Adipocyte (in vitro differentiated cells): ENCODE measurements at places on chromosomes 16 and 17.
A peak's percentile ranks its signal among the peaks of the same experiment; 100 is the strongest.

- DNase-seq: no peak
These were observed 6.7 kb upstream of the TBKBP1 start for GRCh38 chr17:47687328-47687690.

DNA sequence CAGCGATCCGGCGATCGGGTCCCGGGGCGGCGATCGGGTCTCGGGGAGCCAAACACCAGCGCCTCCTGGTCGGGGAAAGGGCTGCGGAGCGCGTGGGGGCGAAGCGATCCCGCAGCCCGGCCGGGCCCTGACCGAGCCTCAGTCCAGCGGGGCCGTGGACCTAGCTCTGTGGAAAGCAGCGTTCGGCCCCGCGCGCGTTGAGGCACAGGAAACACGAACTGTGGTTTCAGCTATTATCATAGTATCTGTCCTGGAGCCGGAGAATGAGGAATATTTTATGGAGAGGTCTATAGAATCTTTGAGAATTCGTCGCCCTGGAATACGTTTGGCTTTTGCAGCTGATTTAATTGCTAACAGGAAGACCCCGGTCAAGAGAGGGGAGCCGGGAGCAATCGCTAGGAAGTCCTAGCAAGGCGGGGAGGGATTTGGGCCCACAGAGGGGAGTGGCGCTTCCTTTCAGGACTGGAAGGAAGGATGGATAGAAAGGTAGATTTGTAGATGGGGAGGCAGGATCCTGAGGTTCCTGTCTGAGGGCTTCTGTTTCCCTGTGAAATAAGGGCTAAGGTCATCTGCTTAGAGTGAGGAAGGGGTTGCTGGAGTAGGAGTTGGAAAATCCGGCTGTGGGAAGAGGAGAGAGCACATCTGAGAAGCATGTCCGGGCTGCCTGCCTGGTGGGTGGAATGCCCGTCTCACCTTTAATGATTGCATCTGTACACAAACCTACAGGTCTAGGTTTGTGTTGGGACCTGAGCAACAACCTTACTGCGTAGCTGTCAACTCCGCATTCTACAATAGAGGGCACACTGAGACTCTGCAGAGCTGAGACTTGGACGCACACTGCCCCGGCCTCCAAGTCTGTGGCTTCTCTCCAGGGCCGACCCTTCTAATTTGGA is 770 bp downstream of the CCNF start:
- peak; percentile 67 for DNase-seq

DNA sequence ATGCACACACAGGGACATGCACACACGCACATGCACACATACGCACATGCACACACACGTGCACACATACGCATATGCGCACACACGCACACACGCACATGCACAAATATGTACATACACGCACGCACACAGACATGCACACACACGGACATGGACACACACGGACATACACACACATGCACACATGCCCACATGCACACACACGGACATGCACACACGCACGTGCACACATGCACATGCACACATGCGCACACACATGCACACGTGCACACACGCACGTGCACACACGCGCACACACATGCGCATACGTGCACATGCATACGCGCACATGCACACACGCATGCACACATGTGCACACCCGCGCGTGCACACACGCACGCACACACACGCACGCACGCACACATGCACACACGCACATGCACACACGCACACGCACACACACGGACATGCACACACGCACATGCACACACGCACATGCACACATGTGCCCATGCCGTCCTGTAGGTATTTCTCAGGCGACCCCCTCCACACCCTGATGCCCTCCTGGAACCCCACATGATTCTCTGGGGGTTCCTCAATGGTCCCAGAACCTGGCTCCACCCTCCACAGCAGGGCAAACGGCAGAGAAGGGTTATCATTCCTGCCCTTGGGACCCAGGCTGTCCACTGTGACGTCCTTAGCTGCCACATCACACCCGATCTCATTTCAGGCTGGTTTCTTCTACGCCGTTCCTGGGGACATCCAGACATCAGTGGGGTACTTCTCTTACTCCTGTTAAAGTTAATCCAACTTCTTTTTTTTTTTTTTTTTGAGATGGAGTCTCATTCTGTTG is 9.6 kb upstream of the RBFOX3 start:
- DNase-seq: no peak

DNA sequence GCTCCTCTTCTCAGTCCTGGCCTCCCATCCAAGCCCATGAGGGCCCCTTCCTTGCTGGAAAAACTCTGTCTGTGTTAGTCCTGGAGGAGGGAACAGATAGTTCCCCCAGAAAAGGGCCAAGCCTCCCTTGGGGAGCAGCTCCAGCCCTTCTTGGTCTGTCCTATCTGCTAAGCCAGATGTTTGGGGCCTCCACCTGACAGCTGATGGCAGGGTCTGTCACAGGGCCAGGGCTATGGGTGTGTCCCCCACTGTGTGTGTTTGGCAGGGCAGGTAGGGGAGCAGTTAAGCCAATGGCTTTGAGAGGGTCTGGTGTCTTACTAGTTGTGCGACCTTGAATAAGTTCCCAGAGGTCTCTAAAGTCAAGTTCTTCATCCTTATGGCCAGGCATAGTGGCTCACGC is 13.6 kb upstream of the SLC4A1 start:
- DNase-seq: no peak

DNA sequence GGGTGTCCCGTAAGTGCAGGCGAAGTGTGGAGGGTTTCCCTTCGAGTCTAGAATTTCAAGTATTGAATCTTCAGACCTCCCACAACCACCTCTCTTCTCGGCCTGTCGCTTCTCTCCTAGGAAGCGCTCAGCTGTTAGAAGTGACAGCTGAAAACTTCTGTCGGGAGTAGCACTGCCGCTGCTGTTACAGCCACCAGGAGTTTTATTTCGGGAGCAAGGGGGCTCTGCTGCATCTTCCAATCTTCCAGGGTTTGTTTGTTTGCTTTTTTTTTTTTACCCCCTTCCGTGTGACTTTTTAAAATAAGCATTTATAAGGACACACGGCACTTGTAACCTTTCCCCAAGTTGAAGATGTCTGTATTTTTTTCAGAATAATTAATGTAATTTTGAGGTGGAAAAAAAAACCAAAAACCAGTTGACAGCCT is 767 bp downstream of the RPS6KB1 start:
- DNase-seq: peak; percentile 55

DNA sequence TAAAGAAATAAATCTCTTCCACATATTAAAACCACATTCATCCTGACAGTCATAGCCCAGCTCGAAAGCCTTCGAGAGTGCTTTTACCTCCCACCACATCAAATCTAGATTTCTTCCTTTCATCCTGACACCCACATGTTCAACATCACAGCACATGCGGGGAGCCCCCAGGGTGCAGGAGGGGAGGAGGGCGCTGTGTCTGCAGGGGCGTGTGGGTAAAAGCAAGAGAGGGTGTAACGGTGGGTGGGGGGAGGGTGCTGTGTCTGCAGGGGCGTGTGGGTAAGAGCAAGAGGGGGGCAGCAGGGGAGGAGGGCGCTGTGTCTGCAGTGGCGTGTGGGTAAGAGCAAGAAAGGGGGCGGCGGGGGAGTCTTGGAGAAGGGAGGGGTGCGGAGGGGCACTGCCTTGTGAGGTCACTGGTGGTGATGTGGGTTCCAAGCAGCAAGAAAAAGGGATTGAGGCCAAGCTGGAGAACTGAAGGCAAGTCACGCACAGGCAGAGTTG is 34.7 kb downstream of the ADCY9 start:
- peak; percentile 64 for DNase-seq

DNA sequence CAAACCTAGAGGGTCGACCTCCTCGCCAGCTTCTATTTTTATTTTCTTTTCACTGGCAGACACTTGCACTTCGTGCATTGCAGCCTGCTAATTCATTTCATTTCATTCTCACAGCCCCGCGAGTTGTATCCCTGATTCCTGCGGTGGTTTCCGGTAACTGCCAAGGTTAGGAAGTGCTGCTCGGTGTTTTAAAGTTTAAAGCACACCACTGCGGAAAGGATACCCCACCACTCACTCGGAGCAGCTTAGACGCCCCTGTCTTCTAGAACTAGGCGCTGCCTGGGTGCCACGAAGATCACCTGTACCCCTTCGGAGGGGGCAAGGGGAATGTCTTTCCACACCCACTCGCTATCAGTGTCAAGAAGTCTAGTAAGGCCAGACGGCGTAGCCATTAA is 509 bp downstream of the CNEP1R1 start:
- no peak for DNase-seq

DNA sequence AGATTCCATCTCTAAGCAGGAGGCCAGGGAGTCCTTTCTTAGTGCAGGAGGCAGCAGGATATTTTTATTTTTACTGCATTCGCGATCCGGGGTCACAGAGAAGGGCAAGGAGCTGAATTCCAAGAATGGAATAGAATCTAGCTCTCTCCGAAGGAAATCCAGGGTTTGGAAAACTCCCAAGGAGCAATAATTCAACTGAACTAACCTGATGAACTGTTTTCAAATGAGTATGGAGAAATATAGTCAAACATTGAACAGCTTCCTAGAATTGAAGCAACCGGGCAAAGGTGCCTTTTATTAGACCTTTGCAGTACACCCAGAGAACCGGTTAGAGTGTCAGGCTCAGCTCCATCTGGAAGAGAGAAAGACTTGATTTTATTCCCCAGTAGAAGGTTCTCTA is 120.7 kb upstream of the MAF start:
- DNase-seq: no peak
